ENCODE measurements at places on chromosomes 6 and 20.

- H3K27ac ChIP-seq = no peak overlapping the region
- no peaks in the 10 kb centered on the region for H3K36me3 ChIP-seq
- peaks cover 11% of the 10 kb centered on the region for H3K4me1 ChIP-seq
- no peak for DNase-seq
These were observed 65.6 kb upstream of the ARMH2 start for GRCh38 chr6:24864343-24864742.

- H3K27me3 ChIP-seq = no peaks in the 10 kb centered on the region
- H3K27ac ChIP-seq = no peak overlapping the region
- H3K4me3 ChIP-seq = no peak overlapping the region
- peaks cover 4% of the 10 kb centered on the region for H3K4me1 ChIP-seq
- no peaks in the 10 kb centered on the region for H3K36me3 ChIP-seq
- DNase-seq = no peak
These were observed 84.1 kb downstream of the SNX5 start for GRCh38 chr20:17884307-17885003.

DNA sequence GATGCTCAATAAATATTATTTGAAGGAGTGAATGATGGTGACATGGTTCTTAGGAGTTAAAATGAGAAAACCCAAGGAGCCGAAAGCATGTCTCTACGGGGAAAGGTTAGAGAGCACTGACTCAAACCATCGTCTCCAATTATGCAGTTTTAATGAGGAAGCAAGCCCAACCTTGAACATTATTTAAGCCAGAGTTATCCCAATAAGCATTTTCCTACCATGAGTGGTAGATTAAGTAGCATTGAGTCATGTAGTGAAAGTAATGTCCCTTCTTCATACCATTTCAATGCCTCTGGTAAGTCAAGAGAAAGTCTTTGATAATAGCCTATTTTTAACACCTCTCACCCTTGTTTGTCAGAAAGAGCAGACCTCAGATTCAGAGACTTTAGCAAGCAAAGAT, 13.5 kb downstream of the TSHZ2 start:
- no peak overlapping the region for H3K27ac ChIP-seq
- no peaks in the 10 kb centered on the region for H3K36me3 ChIP-seq
- no peaks in the 10 kb centered on the region for H3K4me1 ChIP-seq
- DNase-seq = no peak
- H3K4me3 ChIP-seq = no peak overlapping the region
- H3K27me3 ChIP-seq = no peaks in the 10 kb centered on the region

DNA sequence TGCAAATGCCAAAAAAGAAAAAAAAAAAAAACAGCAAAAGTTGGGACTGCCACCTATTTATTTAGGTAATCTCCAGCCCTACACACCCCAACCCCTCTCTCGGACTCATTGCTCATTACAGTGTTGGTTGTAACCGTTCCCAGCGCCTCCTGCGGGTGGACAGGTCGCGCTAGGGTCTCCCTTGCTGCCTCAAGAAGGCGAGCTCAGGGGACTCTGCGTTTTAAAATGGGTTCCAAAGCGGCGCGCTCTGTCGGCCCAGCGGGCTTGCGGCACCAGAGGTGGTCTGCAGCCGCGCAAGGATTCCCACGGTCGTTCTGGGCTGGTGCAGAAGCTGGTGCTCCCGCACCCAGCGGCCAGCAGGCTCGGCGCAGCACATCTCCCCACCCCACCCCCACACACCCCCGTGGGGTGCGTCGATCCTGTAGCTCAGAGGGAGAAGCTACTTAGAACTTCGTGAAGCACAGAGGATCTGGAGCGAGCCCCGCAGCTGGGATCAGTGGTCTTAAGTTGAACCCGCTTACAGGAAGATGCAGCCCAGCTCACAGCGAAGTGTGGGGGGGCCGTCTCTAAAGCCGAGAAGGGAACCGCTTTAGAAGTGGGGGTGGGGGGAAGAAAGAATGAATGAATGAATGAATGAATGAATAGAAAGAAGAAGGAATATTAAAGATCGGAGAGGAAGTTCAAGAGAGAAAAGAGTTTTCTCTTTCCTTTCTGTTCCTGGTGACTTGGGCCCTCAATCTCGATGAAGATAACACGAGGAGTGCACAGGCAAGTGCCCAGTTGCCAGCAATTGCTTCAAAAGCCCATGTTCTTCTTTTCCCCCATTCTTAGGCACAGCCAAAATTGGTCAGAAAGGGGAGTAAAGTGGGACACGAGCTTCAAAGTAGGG, 780 bp downstream of the TFAP2A start:
- no peak for DNase-seq
- peak overlapping the region; percentile 77 for H3K4me3 ChIP-seq
- H3K36me3 ChIP-seq = no peaks in the 10 kb centered on the region
- H3K4me1 ChIP-seq = peaks cover 5% of the 10 kb centered on the region
- H3K27ac ChIP-seq = peak overlapping the region; percentile 90
- no peaks in the 10 kb centered on the region for H3K27me3 ChIP-seq

- H3K27me3 ChIP-seq = no peaks in the 10 kb centered on the region
- H3K4me1 ChIP-seq = peaks cover 26% of the 10 kb centered on the region
- DNase-seq = no peak
- no peak overlapping the region for H3K4me3 ChIP-seq
These were observed 323.4 kb downstream of the BTBD3 start for GRCh38 chr20:12241065-12241464.

DNA sequence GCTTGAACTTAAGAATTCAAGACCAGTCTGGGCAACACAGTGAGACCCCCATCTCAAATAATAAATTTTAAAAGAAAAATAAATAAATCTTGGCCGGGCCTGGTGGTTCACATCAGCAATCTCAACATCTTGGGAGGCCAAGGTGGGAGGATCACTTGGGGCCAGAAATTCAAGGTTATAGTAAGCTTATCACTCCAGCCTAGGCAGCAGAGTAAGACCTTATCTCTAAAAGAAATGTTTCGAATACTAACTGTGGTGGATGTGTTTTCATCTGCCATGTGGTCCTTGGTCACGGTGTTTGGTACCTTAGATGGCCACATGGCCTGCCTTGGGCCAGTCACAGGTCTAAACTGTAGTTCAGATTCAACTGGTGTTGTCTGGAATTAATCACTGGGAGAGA, 5.8 kb downstream of the UBE2C start:
- H3K4me1 ChIP-seq = no peaks in the 10 kb centered on the region
- no peaks in the 10 kb centered on the region for H3K27me3 ChIP-seq
- 0 out of 2 replicates have a peak, but pooled peaks cover 3% of the 10 kb centered on the region for H3K36me3 ChIP-seq
- DNase-seq = no peak

DNA sequence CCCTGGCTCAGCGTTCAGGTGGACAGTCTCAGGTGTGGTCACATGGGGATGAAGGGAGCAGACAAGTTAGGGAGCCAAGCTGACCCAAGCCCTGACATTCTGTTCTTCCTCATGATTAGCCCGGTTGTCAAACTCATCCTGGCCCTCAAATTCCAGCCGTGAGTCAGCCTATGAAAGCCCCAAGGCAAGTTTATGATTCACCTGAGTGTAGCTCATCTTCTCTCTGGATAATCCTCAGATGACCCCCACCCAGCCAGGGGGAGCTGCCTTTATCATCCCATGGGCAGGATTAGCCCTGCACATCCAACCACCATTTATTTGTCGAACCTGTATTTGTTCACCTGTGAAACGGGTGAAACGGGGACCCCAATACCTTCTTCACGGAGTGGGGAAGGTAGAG, 161.9 kb downstream of the DHX35 start:
- H3K27ac ChIP-seq = no peak overlapping the region
- DNase-seq = no peak
- H3K27me3 ChIP-seq = no peaks in the 10 kb centered on the region
- H3K4me1 ChIP-seq = no peaks in the 10 kb centered on the region
- H3K4me3 ChIP-seq = no peak overlapping the region

GRCh38 chr6:158142789-158143188, 25.3 kb downstream of the SERAC1 start:
- no peaks in the 10 kb centered on the region for H3K27me3 ChIP-seq
- no peak overlapping the region for H3K27ac ChIP-seq
- DNase-seq = no peak
- no peaks in the 10 kb centered on the region for H3K4me1 ChIP-seq
- H3K4me3 ChIP-seq = no peak overlapping the region

GRCh38 chr20:17946572-17947473, 21.8 kb downstream of the SNX5 start:
- no peaks in the 10 kb centered on the region for H3K27me3 ChIP-seq
- H3K27ac ChIP-seq = no peak overlapping the region
- no peak for DNase-seq
- peaks cover 52% of the 10 kb centered on the region for H3K36me3 ChIP-seq

- no peak for DNase-seq
- peak overlapping the region; percentile 81 for H3K4me3 ChIP-seq
- peaks cover 13% of the 10 kb centered on the region for H3K4me1 ChIP-seq
- H3K27ac ChIP-seq = peak overlapping the region; percentile 74
These were observed 4.3 kb downstream of the SDCBP2 start for GRCh38 chr20:1324598-1325172.

- peaks cover 17% of the 10 kb centered on the region for H3K4me1 ChIP-seq
- H3K36me3 ChIP-seq = no peaks in the 10 kb centered on the region
- H3K27me3 ChIP-seq = no peaks in the 10 kb centered on the region
- H3K27ac ChIP-seq = no peak overlapping the region
- no peak overlapping the region for H3K4me3 ChIP-seq
- DNase-seq = no peak
These were observed 61.1 kb upstream of the CCN6 start for GRCh38 chr6:111992851-111993250.

DNA sequence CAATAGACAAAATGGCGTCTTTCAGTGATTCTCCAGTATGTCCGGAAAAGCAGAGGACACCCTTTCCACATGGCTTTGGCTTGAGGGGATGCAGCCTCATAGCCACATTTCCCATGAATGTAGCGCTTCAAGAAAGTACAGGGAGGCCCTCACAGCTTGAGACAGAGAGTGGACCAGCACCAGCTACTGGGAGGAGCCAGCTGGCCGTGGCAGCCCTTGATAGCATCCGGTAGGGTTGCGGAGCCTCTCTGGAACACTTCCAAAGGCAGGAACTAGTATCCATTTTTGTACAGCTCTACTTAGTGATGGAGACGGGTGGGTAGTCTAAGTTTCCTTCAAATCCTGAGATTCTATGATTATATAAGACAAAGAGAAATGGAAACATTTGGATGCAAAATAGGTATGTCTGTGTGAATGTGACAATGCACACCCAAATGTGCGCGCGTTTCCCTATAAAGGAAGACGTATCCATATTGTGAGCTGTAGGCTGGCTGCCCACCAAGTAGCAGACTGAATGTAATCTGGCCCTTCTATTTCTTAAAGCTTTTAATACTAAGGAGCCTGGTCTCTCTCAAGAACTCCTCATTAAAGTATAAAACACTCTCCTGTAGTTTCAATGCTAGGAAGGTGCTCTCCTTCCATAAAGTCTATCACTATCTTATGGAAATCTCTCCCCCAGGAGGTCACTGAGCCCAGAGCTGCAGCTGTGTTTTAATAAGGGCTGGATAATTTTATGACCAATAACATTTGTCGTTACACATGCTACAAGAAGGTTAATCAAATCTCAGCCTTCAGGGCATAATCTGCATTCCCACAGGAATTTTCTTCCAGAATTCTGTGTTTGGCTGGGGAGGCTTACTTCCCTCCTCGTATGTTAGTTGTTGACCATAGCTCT, 74.0 kb downstream of the SOBP start:
- no peak for DNase-seq
- H3K4me3 ChIP-seq = no peak overlapping the region

GRCh38 chr20:61052776-61053442, 199.2 kb upstream of the CDH4 start:
- no peak for DNase-seq
- H3K36me3 ChIP-seq = no peaks in the 10 kb centered on the region
- H3K27me3 ChIP-seq = peaks cover 29% of the 10 kb centered on the region
- H3K4me3 ChIP-seq = no peak overlapping the region

- no peaks in the 10 kb centered on the region for H3K4me1 ChIP-seq
- H3K36me3 ChIP-seq = no peaks in the 10 kb centered on the region
- no peak for DNase-seq
- no peak overlapping the region for H3K27ac ChIP-seq
These were observed 28.3 kb downstream of the PTGIS start for GRCh38 chr20:49539481-49540231.

DNA sequence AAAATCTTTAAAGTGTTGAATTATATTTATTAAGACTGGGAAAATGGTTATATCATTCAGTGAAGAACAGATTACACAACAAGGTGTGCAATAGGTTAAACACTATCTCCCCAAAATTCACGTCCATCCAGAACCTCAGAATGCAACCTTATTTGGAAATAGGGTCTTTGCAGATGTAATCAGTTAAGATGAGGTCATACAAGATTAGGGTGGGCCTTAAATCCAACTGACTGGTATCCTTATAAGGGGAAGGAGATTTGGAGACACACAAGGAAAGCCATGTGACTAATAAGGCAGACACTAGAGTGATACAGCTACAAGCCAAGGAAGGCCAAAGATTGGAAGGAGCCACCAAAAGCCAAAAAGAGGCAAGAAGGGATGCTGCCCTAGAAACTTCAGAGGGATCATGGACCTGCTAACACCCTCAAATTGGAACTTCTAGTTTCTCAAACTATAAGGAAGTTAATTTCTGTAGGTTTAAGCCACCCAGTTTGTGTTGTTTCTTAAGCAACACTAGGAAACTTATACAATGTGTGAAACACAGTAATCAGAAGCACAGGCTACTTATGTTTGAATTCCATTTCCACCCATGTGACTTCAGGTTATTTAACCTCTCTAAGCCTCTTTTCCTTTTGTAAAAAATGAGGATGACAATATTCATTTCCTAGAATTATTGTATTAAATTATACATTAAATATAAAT, 16.9 kb downstream of the ILRUN start:
- no peak for DNase-seq
- no peaks in the 10 kb centered on the region for H3K36me3 ChIP-seq
- peaks cover 10% of the 10 kb centered on the region for H3K4me1 ChIP-seq
- H3K27ac ChIP-seq = no peak overlapping the region

DNA sequence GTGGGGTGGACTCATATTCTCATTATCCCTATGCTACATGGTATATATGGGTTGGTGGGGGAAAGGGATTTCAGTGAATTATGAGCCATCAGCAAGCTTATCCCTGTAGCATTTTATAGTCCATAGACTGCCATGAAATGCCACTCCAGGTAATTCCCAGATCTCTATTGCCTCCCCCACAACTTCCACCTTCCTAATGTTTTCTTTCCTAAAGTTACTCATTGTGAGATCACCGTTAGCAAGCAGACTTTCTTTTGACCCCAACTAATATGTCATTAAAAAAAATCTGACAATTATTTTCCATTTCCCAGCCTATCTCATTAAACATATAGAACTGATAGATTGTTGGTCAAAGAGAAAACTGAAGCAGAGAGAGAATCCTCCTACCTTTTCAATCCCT, 40.7 kb upstream of the TBX18 start:
- H3K4me3 ChIP-seq = no peak overlapping the region
- H3K27me3 ChIP-seq = no peaks in the 10 kb centered on the region
- no peak for DNase-seq
- H3K27ac ChIP-seq = no peak overlapping the region

- H3K36me3 ChIP-seq = no peaks in the 10 kb centered on the region
- H3K4me1 ChIP-seq = peaks cover 9% of the 10 kb centered on the region
- DNase-seq = no peak
- H3K27me3 ChIP-seq = no peaks in the 10 kb centered on the region
- H3K27ac ChIP-seq = no peak overlapping the region
These were observed 41.2 kb upstream of the DST start for GRCh38 chr6:56683882-56684281.

- H3K27ac ChIP-seq = no peak overlapping the region
- H3K36me3 ChIP-seq = no peaks in the 10 kb centered on the region
- no peaks in the 10 kb centered on the region for H3K4me1 ChIP-seq
- no peaks in the 10 kb centered on the region for H3K27me3 ChIP-seq
- DNase-seq = no peak
- no peak overlapping the region for H3K4me3 ChIP-seq
These were observed 148.1 kb upstream of the MYLIP start for GRCh38 chr6:15980801-15981200.

- DNase-seq = no peak
- no peak overlapping the region for H3K27ac ChIP-seq
- peaks cover 6% of the 10 kb centered on the region for H3K4me1 ChIP-seq
- no peak overlapping the region for H3K4me3 ChIP-seq
These were observed 34.9 kb downstream of the KLHL31 start for GRCh38 chr6:53630533-53631226.
